ENCODE measurements at places on chromosomes 11 and 22. TPM values are rescaled to one million over a fixed set of nuclear protein-coding genes. Genes with fewer than 3 reads are reported as not detected.

Gene SSH3
- total RNA-seq, result 24.8 TPM

Gene PHLDA2
- total RNA-seq, result 106 TPM

Gene OR4A47
- total RNA-seq, result not detected

Gene OR2AT4
- total RNA-seq, result not detected

Gene CEP126
- total RNA-seq, result 2.2 TPM

Gene USP2
- 0.33 TPM for total RNA-seq

Gene BEST1
- total RNA-seq, result 1.1 TPM

Gene OR52N5
- not detected for total RNA-seq

Gene CBL
- 28.6 TPM for total RNA-seq

GRCh38 chr11:117944554-117944953 lies 15.4 kb upstream of the TMPRSS13 start:
- no peak overlapping the region for H3K4me3 ChIP-seq
- H3K4me1 ChIP-seq, result peaks cover 10% of the 10 kb centered on the region
- H3K27ac ChIP-seq, result no peak overlapping the region
- DNase-seq, result no peak
- H3K36me3 ChIP-seq, result no peaks in the 10 kb centered on the region
- peaks cover 26% of the 10 kb centered on the region for H3K27me3 ChIP-seq

- H3K4me3 ChIP-seq, result no peak overlapping the region
- H3K27me3 ChIP-seq, result no peaks in the 10 kb centered on the region
- H3K36me3 ChIP-seq, result no peaks in the 10 kb centered on the region
- H3K4me1 ChIP-seq, result peaks cover 60% of the 10 kb centered on the region
Observed at GRCh38 chr11:78344676-78345075, 72.9 kb downstream of the GAB2 start.

DNA sequence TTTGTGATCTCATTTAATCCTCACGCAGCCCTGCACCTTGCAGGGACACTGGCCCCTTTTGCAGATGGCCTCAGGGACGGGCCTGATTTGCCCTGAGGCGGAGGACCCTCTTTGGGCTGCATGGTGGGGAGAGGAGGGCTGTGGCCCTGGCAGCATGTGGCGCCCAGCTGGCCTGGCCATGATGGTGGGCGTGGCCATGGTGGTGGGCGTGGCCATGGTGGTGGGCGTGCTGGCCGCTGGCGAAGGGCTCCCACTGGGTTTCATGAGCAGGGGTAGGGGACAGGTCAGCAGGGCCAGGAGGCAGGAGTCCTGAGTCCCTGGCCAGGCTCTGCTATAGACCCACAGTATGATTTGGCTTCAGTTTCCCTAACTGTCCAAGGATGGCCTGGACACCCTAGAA lies 13.1 kb downstream of the WNT11 start:
- DNase-seq, result no peak
- H3K27me3 ChIP-seq, result peaks cover 38% of the 10 kb centered on the region
- H3K27ac ChIP-seq, result no peak overlapping the region
- no peaks in the 10 kb centered on the region for H3K36me3 ChIP-seq
- H3K4me1 ChIP-seq, result peaks cover 7% of the 10 kb centered on the region

DNA sequence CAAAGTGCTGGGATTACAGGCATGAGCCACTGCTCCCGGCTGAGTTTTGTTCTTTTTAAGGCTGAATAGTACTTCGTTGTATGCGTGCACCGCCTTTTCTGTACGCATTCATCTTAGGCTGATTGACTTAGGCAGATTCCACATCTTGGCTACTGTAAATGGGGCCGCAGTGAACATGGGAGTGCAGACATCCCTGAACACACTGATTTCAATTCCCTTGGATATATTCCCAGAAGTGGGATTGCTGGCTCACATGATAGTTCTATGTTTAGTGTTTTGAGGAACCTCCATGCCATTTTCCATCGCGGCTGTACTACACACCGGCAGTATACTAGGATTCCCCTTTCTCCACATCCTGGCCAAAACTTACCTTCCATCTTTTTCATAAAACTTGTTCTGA lies 10.4 kb upstream of the ZNF74 start:
- no peak overlapping the region for H3K27ac ChIP-seq
- no peaks in the 10 kb centered on the region for H3K4me1 ChIP-seq
- no peaks in the 10 kb centered on the region for H3K36me3 ChIP-seq

- no peaks in the 10 kb centered on the region for H3K4me1 ChIP-seq
- peaks cover 3% of the 10 kb centered on the region for H3K27me3 ChIP-seq
- H3K36me3 ChIP-seq, result no peaks in the 10 kb centered on the region
- DNase-seq, result no peak
Observed at GRCh38 chr11:16299884-16300782, 56.2 kb downstream of the SOX6 start.

- H3K27me3 ChIP-seq, result peaks cover 38% of the 10 kb centered on the region
- peak; percentile 15 for DNase-seq
- H3K4me1 ChIP-seq, result no peaks in the 10 kb centered on the region
- no peak overlapping the region for H3K4me3 ChIP-seq
- H3K36me3 ChIP-seq, result no peaks in the 10 kb centered on the region
- no peak overlapping the region for H3K27ac ChIP-seq
Observed at GRCh38 chr11:12981676-12982522, 27.2 kb upstream of the RASSF10 start.

DNA sequence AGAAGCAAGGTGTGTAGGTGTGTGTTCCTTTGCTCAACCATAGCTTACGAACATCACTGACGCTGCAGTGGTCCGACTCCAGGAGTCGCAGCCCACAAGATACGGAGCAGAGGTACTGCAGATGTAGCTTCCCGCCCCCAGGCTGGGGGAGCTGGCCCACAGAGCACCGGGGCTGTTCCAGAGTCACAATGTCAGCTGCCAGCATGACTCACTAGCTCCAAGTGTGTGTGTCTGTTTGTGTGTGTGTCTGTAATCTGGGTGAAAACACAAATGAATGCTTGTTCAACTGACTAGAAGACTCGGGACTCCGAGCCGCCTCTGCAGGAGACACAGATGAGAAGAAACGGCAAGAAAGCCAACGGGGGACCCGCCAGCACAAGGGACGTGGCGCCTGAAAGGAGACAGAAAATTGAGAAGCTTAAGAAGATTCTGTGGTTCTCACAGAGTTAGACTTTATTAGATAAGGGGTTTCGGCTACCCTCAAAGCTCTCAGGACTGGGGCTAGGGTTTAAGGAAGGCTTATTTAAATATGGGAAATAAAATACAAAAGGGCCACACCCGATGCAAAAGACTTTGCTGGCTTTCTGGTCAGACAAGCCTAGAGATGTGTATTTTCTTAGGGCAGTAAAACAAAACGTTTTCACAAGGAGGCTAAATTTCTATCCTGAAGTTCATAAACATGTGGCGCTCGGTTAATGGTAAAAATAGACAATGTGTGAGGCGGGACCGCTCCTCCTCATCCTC lies 10.7 kb downstream of the VSIG10L2 start:
- no peak overlapping the region for H3K4me3 ChIP-seq
- DNase-seq, result no peak
- H3K27me3 ChIP-seq, result peaks cover 23% of the 10 kb centered on the region

GRCh38 chr11:598005-598680 lies 17.6 kb downstream of the IRF7 start:
- H3K36me3 ChIP-seq, result peaks cover 37% of the 10 kb centered on the region
- peaks cover 4% of the 10 kb centered on the region for H3K27me3 ChIP-seq
- no peak overlapping the region for H3K4me3 ChIP-seq
- no peak overlapping the region for H3K27ac ChIP-seq
- H3K4me1 ChIP-seq, result no peaks in the 10 kb centered on the region
- DNase-seq, result no peak

DNA sequence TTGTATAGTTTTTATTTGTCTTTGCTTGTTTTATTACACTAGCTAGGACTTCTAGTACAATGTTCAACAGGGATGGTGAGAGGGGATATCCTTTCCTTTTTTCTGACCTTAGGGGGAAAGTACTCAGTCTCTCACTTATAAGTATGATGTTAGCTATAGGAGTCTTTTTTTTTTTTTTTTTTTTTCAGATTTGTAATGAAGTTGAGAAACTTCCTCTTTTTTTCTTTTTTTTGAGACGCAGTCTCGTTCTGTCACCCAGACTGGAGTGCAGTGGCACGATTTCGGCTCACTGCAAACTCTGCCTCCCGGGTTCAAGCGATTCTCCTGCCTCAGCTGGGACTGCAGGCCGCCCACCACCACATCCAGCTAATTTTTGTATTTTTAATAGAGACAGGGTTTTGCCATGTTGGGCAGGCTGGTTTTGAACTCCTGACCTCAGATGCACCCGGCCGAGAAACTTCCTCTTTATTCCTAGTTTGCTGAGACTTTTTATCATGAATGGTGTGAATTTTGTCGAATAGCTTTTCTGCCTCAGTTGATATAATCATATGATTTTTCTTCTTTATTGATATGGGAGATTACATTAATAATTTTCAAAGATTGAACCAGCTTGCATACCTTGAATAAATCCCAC lies 10.9 kb downstream of the TRIM22 start:
- H3K4me3 ChIP-seq, result no peak overlapping the region
- H3K36me3 ChIP-seq, result peaks cover 61% of the 10 kb centered on the region
- H3K27ac ChIP-seq, result no peak overlapping the region
- H3K4me1 ChIP-seq, result peaks cover 21% of the 10 kb centered on the region
- H3K27me3 ChIP-seq, result no peaks in the 10 kb centered on the region
- no peak for DNase-seq

DNA sequence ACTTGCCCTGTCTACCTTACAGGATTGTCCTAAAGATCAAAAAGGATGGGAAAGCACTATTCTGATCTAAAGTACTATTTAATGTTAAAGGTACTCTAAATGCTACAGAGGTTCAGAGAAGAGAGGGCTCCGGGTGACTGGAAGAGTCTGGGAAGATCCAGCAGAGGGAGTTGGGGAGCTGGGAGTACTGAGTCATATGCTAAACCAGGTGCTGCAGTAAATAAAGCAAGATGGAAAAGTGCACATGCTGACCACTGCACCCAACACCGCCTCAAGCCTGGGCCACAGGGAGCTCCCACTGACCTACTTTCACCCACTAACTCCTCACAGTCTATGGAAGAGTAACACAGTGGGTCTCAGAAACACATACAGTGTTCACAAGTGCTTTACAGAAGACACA lies 49.3 kb downstream of the WT1 start:
- H3K27ac ChIP-seq, result no peak overlapping the region
- H3K36me3 ChIP-seq, result no peaks in the 10 kb centered on the region
- DNase-seq, result peak; percentile 28
- H3K4me1 ChIP-seq, result peaks cover 17% of the 10 kb centered on the region

- no peak for DNase-seq
- no peak overlapping the region for H3K27ac ChIP-seq
- H3K4me1 ChIP-seq, result no peaks in the 10 kb centered on the region
- H3K4me3 ChIP-seq, result no peak overlapping the region
- peaks cover 10% of the 10 kb centered on the region for H3K36me3 ChIP-seq
- H3K27me3 ChIP-seq, result no peaks in the 10 kb centered on the region
Observed at GRCh38 chr22:49702068-49702397, 125.6 kb downstream of the BRD1 start.

DNA sequence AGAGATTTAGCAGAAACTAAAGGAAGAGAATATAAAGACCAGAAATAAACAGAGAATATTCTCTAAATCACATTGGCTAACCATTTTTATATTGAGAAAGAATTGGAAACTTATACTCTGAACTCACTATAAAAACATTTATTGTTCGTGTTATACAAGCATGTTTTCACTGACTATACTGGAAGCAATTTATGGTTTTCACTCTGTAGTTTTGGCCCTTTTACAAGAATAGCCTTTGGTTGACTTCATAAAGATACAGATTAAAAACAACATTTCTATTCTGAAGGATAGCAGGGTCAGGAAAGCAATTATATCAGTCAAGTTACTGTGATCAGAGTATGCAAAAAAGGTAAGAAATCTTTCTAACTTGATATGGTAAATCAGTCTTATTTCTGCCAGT lies 965.7 kb upstream of the FAT3 start:
- H3K27ac ChIP-seq, result no peak overlapping the region
- H3K4me3 ChIP-seq, result no peak overlapping the region

DNA sequence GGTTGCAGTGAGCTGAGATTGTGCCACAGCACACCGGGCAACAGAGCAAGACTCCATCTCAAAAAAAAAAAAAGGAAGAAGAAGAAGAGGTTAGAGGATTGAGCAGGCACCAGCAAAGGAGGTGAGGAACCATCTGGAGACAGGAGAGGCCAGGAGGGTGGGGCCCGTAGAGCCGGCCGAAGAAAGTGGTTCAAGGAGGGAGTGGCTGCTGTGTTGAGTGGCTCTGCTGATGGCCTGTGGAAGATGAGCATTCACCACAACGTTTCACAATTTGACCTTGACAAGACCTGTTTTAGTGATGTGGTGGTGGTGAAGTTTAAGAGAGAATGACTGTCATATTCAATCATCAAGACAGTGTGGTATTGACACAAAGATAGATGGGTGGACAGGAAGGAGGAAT lies 6.8 kb upstream of the CTSD start:
- no peak for DNase-seq
- no peaks in the 10 kb centered on the region for H3K36me3 ChIP-seq
- peaks cover 8% of the 10 kb centered on the region for H3K27me3 ChIP-seq
- peak overlapping the region; percentile 17 for H3K27ac ChIP-seq
- H3K4me1 ChIP-seq, result peaks cover 44% of the 10 kb centered on the region
- no peak overlapping the region for H3K4me3 ChIP-seq

GRCh38 chr22:19579880-19580279 lies 55.7 kb upstream of the CLDN5 start:
- no peak overlapping the region for H3K4me3 ChIP-seq
- H3K36me3 ChIP-seq, result no peaks in the 10 kb centered on the region
- DNase-seq, result no peak
- H3K27me3 ChIP-seq, result peaks cover 9% of the 10 kb centered on the region
- no peak overlapping the region for H3K27ac ChIP-seq

DNA sequence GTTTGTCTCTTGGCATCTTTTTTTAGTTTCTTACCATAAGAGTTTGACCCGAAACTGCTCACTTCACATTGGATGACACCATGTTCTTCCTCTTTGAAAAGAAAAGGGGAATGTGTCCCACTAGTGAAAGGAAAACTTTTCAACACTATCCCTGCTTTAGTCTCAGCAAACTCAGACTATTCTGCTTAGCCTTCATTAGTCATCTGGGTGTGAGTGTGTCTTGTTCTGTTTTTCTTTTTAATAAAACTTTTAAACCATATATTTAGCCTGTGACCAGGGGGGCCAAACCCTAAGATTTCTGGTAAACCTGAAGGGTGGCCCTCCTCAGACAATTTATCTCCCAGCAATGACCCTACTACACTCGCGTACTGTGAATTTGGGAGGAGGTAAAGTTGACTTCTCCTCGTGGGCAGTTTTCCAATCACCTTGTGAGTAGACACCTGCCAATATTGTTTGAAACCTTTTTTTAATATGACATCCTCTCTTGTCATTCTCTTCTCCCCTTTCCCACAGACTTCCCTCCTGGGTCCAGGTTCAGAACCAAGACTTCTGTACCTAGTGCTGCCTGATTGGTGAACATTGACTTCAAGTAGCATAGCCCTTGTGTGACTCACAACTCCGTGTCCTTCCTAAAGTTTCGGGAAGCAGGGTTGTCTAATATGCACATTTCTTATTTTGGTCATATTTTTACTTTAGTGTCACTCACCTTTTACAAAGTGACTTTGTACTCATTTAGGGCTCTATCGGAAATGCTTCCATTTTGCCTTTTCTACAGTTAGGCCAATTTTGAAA lies 39.9 kb downstream of the DBX1 start:
- DNase-seq, result no peak
- peaks cover 15% of the 10 kb centered on the region for H3K4me1 ChIP-seq
- H3K27me3 ChIP-seq, result peaks cover 7% of the 10 kb centered on the region
- no peak overlapping the region for H3K27ac ChIP-seq
